ENCODE measurements at places on chromosomes 5 and 9. TPM values are rescaled to one million over a fixed set of nuclear protein-coding genes. Genes with fewer than 3 reads are reported as not detected.
A peak's percentile ranks its signal among the peaks of the same experiment; 100 is the strongest.

The TPPP gene
- 8.2 TPM for total RNA-seq

- no peak overlapping the region for H3K4me3 ChIP-seq
- no peak for DNase-seq
Observed at GRCh38 chr5:124650951-124651662, 95.3 kb downstream of the ZNF608 start.

- H3K27me3 ChIP-seq, result no peaks in the 10 kb centered on the region
- no peak overlapping the region for H3K27ac ChIP-seq
- peaks cover 2% of the 10 kb centered on the region for H3K4me1 ChIP-seq
- no peak for DNase-seq
- H3K4me3 ChIP-seq, result no peak overlapping the region
- peaks cover 25% of the 10 kb centered on the region for H3K36me3 ChIP-seq
Observed at GRCh38 chr5:43156388-43156787, 35.6 kb upstream of the NIM1K start.

- no peak for DNase-seq
- H3K4me3 ChIP-seq, result no peak overlapping the region
- no peaks in the 10 kb centered on the region for H3K4me1 ChIP-seq
Observed at GRCh38 chr5:137300411-137301240, 198.5 kb downstream of the SPOCK1 start.

GRCh38 chr9:134704498-134704897 is 62.9 kb downstream of the COL5A1 start:
- no peak overlapping the region for H3K4me3 ChIP-seq
- H3K27ac ChIP-seq, result no peak overlapping the region
- H3K4me1 ChIP-seq, result no peaks in the 10 kb centered on the region
- H3K36me3 ChIP-seq, result no peaks in the 10 kb centered on the region
- peaks cover 19% of the 10 kb centered on the region for H3K27me3 ChIP-seq

DNA sequence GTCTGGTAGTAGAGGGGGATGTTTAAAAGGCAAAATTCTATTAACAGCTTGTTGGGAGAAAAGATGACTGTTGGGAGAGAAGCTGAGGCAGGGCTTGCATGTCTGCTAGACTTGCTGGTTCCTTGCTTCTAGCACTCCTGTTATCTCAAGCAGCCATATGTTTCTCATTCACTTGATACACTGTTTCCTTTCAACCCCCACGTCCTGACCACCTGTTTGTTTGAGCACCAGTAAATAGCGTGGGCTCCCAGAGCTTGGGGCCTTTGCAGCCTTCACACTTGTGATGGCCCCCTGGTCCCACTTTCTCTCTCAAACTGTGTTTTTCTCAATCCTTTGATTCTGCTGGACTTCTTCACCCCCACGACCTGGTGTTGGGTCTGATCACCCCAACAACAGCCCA is 111.7 kb upstream of the TMEM161B start:
- no peaks in the 10 kb centered on the region for H3K4me1 ChIP-seq
- no peaks in the 10 kb centered on the region for H3K36me3 ChIP-seq
- H3K27me3 ChIP-seq, result no peaks in the 10 kb centered on the region
- DNase-seq, result no peak

DNA sequence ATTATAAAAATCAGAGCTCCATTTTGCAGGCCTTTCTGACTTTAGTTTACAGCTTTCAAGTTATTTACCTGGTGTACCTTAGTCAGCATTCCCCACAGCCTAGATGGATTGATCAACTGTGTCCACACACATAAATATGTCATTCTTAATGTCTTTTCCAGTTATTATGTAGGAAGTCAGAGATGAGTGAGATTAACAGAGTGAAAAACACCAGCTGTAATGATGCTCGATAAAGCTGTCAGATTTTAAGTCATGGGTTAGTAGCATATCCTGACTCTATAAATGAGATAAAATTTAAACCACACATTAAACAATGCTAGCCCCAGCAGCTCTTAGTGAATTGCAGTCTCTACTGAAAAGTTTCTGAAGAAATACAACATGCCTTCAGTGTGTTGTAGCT is 48.9 kb downstream of the NUDT12 start:
- H3K27me3 ChIP-seq, result no peaks in the 10 kb centered on the region
- no peaks in the 10 kb centered on the region for H3K36me3 ChIP-seq
- H3K27ac ChIP-seq, result no peak overlapping the region
- no peaks in the 10 kb centered on the region for H3K4me1 ChIP-seq

- H3K4me1 ChIP-seq, result peaks cover 3% of the 10 kb centered on the region
- peak; percentile 24 for DNase-seq
- H3K36me3 ChIP-seq, result no peaks in the 10 kb centered on the region
- H3K27me3 ChIP-seq, result no peaks in the 10 kb centered on the region
Observed at GRCh38 chr5:81838307-81838906, 87.5 kb upstream of the SSBP2 start.
